A673 (cell line): ENCODE measurements at places on chromosomes 7 and 10. TPM values are rescaled to one million over a fixed set of nuclear protein-coding genes. Genes with fewer than 3 reads are reported as not detected.

GRCh38 chr10:132004052-132004451, 22.3 kb upstream of the BNIP3 start:
- H3K4me1 ChIP-seq: no peaks in the 10 kb centered on the region
- no peak overlapping the region for H3K27ac ChIP-seq
- DNase-seq: no peak
- no peak overlapping the region for H3K4me3 ChIP-seq
- no peaks in the 10 kb centered on the region for H3K27me3 ChIP-seq

PDE1C gene
- not detected in 2 replicates for total RNA-seq

DNA sequence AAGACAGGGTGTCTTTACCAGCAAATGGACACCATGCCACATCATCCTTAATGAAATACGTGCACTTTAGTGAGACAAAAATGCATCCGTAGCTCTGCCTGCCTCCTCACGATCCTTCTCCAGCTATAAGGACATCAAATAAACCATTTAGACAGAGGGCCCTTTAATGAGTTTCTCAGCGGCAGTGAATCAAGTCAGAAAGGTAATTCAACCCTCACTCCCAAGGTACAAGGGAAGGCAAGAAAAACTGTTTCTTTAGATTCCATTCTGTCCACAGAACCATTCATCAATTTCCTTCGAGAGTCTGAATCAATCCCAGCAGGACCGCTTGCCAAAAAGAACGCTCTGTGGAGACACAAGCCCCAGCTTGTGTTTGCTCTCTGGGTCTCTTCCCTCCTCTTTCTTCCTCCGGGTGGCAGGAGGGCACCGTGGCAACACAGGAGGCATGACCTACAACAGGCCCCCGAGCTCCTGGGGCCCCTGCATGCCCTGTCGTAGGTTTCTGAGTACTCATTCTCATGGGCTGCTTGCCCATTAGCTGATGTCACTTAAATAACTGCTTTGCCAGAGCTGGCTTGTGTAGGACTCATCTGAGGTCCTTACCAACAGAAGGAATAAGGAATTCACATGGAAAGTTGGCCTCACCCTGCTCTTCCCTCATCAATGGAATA, 297.8 kb upstream of the PRKCQ start:
- H3K4me1 ChIP-seq: peaks cover 14% of the 10 kb centered on the region
- no peak overlapping the region for H3K27ac ChIP-seq
- H3K4me3 ChIP-seq: no peak overlapping the region
- DNase-seq: peak; percentile 14
- peaks cover 69% of the 10 kb centered on the region for H3K27me3 ChIP-seq

- H3K4me1 ChIP-seq: peaks cover 18% of the 10 kb centered on the region
- no peak overlapping the region for H3K27ac ChIP-seq
- H3K4me3 ChIP-seq: no peak overlapping the region
- H3K27me3 ChIP-seq: no peaks in the 10 kb centered on the region
These were observed 50.9 kb downstream of the GALNT11 start for GRCh38 chr7:152076324-152076821.

- no peak overlapping the region for H3K27ac ChIP-seq
- H3K4me3 ChIP-seq: no peak overlapping the region
- H3K27me3 ChIP-seq: no peaks in the 10 kb centered on the region
- H3K36me3 ChIP-seq: no peaks in the 10 kb centered on the region
These were observed 116.2 kb downstream of the FAM107B start for GRCh38 chr10:14658331-14659127.

RBAK gene
- total RNA-seq: 15.7 and 17.3 TPM in 2 replicates

DNA sequence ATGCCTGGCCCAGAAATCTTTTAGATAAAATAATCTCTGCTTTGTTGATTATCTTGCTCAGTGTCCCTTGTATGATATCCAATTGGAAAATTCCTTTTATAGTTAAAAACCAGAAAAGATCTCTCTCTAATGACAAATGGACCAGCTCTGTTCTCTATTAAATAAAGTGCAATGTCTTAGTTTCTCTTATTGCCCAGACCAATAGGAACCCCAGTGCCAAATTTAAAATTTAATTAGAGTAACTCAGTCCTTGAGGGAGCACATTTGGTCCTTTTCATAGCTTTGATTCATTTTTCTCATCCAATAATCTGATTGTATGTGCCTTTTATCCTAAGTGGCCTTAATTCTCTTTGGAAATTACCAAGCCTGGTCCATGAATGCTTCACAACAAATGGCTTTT, 158.9 kb upstream of the FOXK1 start:
- H3K27ac ChIP-seq: no peak overlapping the region
- no peak for DNase-seq
- no peaks in the 10 kb centered on the region for H3K36me3 ChIP-seq
- H3K27me3 ChIP-seq: peaks cover 35% of the 10 kb centered on the region

- no peaks in the 10 kb centered on the region for H3K27me3 ChIP-seq
- peak; percentile 66 for DNase-seq
- H3K36me3 ChIP-seq: no peaks in the 10 kb centered on the region
- no peak overlapping the region for H3K27ac ChIP-seq
- H3K4me3 ChIP-seq: no peak overlapping the region
These were observed 247.3 kb downstream of the SEMA3A start for GRCh38 chr7:83947260-83947659.

GRCh38 chr10:1544929-1545328, 192.4 kb downstream of the ADARB2 start:
- DNase-seq: no peak
- H3K4me3 ChIP-seq: no peak overlapping the region
- H3K36me3 ChIP-seq: no peaks in the 10 kb centered on the region

GRCh38 chr7:99422625-99423024, 13.9 kb downstream of the BUD31 start:
- DNase-seq: no peak
- H3K4me3 ChIP-seq: no peak overlapping the region
- no peaks in the 10 kb centered on the region for H3K27me3 ChIP-seq
- H3K27ac ChIP-seq: no peak overlapping the region

- no peaks in the 10 kb centered on the region for H3K36me3 ChIP-seq
- no peak for DNase-seq
- H3K4me3 ChIP-seq: no peak overlapping the region
- no peaks in the 10 kb centered on the region for H3K27me3 ChIP-seq
These were observed 120.5 kb downstream of the CCNY start for GRCh38 chr10:35456784-35457183.

CALML3 gene
- not detected in 2 replicates for total RNA-seq

CHST15 gene
- total RNA-seq: 1.7 and 2.7 TPM in 2 replicates

- no peak for DNase-seq
- H3K4me1 ChIP-seq: no peaks in the 10 kb centered on the region
- no peaks in the 10 kb centered on the region for H3K27me3 ChIP-seq
- no peaks in the 10 kb centered on the region for H3K36me3 ChIP-seq
These were observed 69.4 kb downstream of the KIAA1217 start for GRCh38 chr10:24278176-24278889.

DLX5 gene
- 69.6 and 82.1 TPM in 2 replicates for total RNA-seq

GRCh38 chr7:140559410-140559809, 80.1 kb upstream of the MKRN1 start:
- H3K4me1 ChIP-seq: no peaks in the 10 kb centered on the region
- H3K4me3 ChIP-seq: no peak overlapping the region
- no peak overlapping the region for H3K27ac ChIP-seq
- no peaks in the 10 kb centered on the region for H3K36me3 ChIP-seq
